ENCODE measurements at places on chromosomes 11 and 22.

DNA sequence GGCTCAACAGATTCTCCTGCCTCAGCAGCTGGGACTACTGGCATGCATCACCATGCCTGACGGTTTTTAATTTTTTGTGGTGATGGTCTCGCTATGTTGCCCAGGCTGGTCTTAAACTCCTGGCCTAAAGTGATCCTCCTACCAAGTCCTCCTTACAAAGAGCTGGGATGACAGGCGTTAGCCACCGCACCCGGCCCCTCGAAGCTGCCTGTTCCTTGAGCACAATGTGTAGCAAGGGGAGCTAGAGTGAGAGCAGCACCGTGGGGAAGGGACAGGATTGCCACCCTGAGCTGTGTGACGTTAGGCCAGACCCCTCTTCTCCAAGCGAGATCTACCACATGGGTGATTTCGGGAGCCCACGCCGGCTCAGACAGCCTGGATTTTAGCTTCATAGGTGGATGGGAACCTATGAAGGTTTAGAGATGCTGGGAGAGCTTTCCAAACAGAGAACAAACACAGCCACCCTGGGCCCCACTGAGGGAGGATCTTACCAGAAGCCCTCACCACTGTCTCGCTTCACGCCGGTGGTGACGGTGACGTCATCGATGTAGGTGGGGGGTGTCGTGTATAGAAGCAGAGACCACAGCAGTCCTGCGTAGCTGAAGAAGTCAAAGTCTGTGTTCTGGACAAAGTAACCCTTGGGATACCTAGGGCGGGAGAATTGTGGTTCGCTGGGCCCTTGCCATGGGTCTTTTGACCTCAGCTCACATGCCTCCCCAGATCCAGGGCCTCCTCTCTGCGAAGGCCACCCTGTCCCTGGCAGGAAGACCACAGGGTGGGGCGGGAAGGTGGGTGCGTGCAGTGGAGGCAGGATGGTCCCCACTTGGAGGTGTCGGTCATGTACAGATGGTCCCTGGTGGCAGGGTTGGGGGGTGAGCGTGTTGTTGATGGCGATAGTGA is 23.1 kb downstream of the RGL4 start:
- DNase-seq: no peak

GRCh38 chr22:25357606-25358420 is 138.4 kb downstream of the CRYBB2 start:
- no peak for DNase-seq

DNA sequence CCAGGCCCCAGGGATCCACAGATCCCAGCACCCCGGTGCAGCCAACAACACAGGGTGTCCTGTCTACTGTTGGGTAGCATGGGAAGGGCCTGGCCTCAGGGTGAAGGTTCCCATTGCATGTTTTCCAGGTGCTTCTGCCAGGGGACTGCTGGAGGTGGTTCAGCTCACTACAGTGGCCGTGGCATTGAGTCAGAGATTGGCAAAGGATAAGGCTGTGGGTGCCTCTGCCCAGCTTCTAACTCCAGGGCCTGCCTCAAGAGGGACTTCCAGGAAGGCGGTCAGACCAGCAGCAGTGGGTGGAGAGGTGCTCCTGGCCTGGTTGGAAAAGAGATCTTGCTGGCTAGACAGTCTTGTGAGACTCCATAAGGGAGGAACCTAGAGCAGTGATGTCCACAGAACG is 20.9 kb downstream of the CSNK1E start:
- no peak for DNase-seq

DNA sequence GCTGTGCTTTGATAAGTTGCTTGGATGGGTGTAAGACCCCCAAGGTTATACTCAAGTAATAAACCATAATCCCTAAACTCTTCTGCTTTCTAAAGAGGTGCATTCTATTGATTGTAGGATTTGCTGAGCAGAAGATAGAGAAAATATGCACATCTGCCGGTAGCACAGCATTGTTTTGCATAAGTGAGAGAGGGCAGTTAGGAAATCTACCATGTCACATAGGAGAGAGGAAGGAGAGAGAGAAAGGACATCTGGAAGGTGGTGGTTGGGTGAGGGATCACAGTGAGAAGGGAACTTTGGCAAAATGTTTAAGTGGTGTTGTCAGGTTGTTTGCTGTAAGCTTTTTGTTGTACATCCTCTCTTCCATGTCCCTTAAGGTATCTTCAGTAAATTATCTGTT is 73.6 kb upstream of the BDNF start:
- no peak for DNase-seq

- DNase-seq: no peak
These were observed 723.3 kb downstream of the NTM start for GRCh38 chr11:132093536-132094259.

DNA sequence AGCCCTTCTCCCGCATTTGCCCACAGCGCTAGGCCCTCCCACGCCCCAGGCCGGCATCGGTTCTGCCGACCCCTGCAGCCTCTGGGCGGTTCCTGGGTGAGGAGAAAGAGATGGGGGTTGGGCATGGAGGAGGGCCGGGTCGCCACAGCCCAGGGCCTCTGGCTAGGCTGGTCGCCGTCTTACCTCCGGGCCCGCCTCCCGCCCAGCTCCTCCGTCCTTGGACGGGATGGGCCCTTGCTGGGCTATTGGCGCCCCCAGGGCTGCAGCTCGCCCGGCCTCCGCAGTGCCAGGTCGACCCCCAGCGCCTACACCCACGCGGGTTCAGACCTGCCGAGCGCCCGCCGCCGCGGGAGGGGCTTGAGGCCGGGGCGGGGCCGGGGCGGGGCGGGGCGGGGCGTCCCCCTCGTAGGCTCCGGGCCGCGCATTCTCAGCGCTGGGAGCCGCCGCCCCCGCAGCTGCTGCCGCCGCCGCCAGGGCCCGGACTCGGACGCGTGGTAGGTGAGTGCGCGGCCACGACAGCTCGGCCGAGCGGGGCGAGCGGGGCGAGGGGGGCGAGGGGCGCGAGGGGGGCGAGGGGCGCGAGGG is at the start of gene CD151:
CD151 (plus strand) TSS at position 424 of the 585 bp plus-strand sequence. CDS start 3,118 bp downstream, outside the sequence.
- no peak for DNase-seq

GRCh38 chr11:118274186-118274585 is 10.1 kb upstream of the MPZL2 start:
- no peak for DNase-seq

DNA sequence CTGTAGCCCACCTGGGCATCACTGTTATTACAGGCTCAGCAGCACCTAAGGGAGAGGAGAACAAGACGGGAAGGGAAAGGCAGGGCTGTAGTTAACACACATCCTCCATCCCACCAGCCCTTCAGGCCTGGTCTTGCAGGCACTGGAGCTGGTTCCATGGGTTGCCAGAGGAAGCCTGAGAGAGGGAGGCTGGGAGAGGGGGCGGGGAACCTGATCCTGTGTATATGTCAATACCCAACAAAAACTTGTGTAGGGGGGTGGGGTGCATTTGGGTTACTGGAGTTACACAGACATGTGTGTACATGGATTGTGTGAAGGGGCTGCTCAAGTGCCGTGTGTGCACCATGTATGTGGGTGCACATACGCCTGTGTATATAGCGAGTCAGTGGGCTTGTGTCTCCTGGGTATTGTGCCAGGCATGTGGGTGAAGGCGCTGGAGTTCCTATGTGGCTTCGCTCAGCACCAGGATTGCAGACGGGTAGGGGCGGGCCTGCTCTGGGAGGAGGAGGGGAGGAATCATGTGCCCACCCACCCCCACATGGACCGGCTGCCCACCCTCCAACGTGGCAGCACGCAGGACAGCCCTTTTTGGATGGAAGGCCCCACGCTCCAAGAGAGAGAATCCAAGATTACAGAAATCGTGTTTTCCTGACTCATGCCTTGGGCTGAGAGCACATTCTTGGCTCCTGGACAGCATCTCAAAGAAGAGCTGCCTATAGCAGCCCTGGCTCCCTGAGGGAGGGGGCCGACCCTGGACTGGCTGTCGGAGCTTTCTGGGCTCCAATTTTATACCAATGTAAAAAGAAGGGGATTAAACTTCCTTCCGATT is 4.2 kb upstream of the SERPINH1 start:
- peak; percentile 94 for DNase-seq

DNA sequence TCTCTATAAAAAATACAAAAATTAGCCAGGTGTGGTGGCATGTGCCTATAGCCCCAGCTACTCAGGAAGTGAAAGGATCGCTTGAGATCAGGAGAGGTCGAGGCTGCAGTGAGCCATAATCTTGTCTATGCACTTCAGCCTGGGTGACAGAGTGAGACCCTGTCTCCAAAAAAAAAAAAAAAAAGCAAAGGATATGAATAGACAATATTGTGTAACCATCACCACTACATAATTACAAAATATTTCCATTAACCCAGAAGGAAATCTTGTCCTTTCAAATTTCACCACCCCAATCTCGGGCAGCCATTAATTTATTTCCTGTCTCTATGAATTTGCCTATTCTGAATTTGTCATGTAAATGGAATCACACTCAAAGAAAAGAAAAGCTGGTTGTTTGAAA is 21.2 kb downstream of the RSF1 start:
- no peak for DNase-seq
